ENCODE measurements at places on chromosomes 1 and 21.

GRCh38 chr1:51664421-51665240 lies 47.7 kb downstream of the OSBPL9 start:
- DNase-seq, result no peak

DNA sequence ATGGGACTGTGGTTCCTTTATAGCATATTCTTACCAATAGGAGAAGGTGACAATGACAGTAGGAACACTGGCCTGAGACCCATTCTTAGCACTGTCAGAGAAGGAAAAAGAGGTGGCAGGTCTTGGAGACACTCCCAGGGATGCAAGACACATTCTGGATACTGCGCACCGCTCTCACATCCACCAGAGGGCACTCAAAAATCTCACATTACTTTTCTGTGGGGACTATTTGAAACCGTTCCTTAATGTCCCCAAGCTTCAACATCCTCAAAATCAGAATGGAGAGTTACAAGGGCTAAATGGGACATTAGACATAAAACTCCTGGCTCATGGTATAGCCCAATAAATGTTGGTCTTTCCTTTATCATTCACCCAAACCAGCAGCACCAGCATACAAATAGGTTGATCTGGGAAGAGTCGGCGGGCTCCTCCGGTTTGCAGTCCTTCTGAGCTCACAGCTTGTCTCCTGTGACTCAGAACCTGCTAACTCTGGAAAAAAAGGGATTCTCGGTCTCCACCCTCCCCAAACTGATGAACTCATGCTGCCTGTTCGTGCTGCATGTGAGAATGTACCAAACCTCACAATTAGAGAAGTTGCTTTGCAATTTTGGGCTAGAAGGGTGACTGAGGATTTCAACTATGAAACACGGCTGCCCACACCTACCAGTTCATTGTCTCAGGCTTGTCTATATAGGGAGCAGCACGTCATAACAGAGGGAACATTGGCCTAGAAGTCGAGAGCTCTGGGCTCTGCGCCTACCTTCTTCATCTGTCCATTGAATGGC lies 40.2 kb downstream of the IL12RB2 start:
- peak; percentile 83 for DNase-seq

- DNase-seq, result no peak
These were observed 2.3 kb downstream of the CHD5 start for GRCh38 chr1:6177681-6178380.

DNA sequence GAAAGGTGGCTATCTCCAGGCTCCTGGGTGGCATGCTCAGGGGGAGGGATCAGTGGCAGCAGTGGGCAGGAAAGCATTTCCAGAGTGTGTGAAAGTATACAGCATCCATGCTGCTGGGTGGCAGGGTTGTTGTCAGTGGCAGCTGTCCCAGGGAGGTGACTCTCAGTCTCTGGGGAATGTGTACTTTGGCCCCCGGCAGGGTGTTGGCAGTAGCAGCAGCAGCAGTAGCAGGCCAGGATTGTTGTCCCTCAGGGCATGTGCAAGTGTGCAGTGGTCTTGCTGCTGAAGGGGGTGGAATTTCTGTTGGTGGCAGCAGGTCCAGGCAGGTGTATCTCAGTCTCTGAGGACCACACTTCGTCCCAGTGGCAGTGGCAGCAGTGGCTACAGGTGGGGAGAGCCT lies 71.7 kb upstream of the GUCA2B start:
- DNase-seq, result no peak

Measured in endodermal cell (in vitro differentiated cells).